ENCODE measurements at places on chromosomes 7 and 10. TPM values are rescaled to one million over a fixed set of nuclear protein-coding genes. Genes with fewer than 3 reads are reported as not detected.

Gene FAM53B
- 28.8 TPM for total RNA-seq

Gene LIPM
- not detected for total RNA-seq

GRCh38 chr7:80686576-80686975 lies 48.1 kb downstream of the CD36 start:
- no peak overlapping the region for H3K4me3 ChIP-seq
- no peaks in the 10 kb centered on the region for H3K4me1 ChIP-seq
- no peaks in the 10 kb centered on the region for H3K27me3 ChIP-seq
- H3K27ac ChIP-seq = no peak overlapping the region

DNA sequence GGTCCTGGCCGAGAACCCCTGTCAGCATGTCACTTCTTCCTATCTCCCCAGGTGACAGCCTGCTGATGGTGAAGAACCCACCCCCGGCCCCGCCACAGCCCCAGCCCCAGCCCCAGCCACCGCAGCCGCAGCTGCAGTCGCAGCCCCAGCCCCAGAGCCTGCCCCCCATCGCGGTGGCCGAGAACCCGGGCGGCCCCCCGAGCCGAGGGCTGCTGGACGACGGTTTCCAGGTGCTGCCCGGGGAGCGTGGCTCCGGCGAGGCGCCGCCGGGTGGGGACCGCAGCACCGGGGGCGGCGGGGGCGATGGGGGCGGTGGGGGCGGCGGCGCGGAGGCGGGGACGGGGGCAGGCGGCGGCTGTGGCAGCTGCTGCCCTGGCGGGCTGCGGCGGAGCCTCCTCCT lies 15.7 kb upstream of the ZNF212 start:
- no peak for DNase-seq
- H3K27ac ChIP-seq = no peak overlapping the region
- no peak overlapping the region for H3K4me3 ChIP-seq
- no peaks in the 10 kb centered on the region for H3K4me1 ChIP-seq
- H3K27me3 ChIP-seq = no peaks in the 10 kb centered on the region
- H3K36me3 ChIP-seq = no peaks in the 10 kb centered on the region

Gene ZFAND2A
- 28.5 TPM for total RNA-seq

GRCh38 chr10:105674448-105674847 lies 1033.4 kb downstream of the SORCS3 start:
- no peak for DNase-seq
- no peak overlapping the region for H3K27ac ChIP-seq
- no peaks in the 10 kb centered on the region for H3K4me1 ChIP-seq
- H3K36me3 ChIP-seq = no peaks in the 10 kb centered on the region

- H3K27ac ChIP-seq = no peak overlapping the region
- H3K4me1 ChIP-seq = no peaks in the 10 kb centered on the region
- H3K36me3 ChIP-seq = no peaks in the 10 kb centered on the region
- H3K27me3 ChIP-seq = no peaks in the 10 kb centered on the region
Observed at GRCh38 chr10:96082153-96082552, 38.8 kb downstream of the CCNJ start.

DNA sequence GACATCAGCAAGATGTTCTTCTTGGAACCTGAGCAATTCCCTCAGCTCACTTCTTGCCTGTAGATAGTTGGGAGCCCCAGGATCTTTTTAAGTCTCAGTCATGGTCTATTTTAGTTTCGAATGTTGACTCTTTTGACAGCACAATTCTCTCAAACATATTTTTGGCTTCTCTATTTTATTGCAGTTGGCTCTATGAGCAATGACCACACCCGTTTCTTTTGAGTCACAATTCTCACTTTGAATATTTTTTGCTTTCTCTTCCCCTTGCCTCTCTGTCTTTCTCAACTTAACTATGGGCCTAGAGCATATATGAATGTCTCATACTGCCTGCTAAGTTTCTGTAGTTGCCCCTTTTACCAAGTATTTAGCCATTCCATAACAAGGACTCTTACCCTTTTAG lies 222.8 kb downstream of the PTN start:
- H3K27ac ChIP-seq = no peak overlapping the region
- H3K4me3 ChIP-seq = no peak overlapping the region
- DNase-seq = no peak

DNA sequence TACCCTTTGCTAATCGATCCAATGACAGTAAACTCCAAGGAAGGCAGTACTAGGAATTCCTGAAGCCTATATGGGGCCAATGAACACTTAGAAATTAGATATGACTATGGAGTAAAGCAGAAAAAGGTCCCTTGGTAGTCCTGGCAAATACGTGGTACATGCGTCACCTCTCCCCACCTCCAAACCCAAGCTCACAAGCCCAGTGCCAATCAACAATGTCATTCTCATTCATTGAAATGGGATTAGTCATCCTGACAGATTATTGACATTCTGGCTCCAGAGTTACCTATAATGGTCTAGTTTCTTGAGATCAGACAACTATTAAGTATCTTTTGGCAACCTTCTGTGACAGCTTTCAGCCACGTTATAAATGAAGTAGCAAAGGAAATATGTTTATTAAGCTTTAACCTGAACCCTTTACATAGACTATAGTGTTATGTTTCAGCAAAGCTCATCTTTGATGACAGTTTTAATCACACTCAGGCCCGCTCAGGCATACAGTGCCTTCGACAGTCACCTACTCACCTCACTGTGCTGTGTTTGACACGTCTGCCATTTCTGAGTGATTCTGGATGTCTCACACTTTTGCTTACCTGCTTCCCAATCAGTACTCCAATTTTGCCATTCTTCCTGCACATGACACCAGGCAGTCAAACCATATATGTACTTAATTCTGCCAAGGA lies 69.6 kb upstream of the ADO start:
- peaks cover 44% of the 10 kb centered on the region for H3K4me1 ChIP-seq
- no peaks in the 10 kb centered on the region for H3K36me3 ChIP-seq
- H3K27me3 ChIP-seq = no peaks in the 10 kb centered on the region
- H3K4me3 ChIP-seq = no peak overlapping the region

Measured in CD8-positive, alpha-beta memory T cell (primary cell).